Mesenchymal stem cell (in vitro differentiated cells and primary cell): ENCODE measurements at places on chromosomes 2 and 18.

DNA sequence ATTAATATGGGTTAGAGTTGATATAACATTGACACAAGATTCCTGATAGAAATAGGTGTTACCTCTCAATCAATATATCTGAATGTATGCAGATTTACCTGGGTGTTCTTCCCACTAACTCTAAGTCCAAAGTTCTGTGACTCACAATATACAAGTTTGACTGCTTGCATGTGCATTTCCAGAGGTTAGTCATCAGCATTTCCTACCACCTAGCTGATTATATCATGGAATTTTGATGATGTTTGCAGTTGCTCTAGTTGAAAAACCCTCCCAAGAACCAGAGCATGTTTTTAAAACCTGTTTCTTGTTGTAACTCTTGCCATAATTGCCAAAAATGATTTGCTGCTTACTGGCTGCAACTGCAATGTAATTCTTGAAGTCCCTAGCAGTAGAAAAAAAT lies 15.0 kb upstream of the DSG1 start:
- peak; percentile 6 for DNase-seq

DNA sequence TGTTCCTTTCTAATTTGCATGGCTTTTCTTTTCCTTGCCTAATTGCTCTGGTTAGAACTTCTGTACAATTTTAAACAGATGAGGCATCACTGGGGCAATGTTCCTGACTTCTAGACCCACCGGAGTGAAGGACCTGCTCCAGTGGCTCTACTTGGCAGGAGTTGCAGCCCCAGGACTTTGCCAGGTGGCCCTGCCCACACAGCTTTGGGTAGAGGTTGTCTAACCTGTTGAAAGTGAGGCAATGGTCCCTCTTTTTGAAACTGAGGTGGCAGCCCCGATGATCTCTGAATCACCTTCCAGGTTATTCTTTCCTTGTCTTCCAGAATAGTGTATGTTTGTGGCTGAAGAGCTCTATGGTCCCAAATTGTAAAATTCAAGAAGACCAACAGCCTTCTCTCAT lies 29.9 kb upstream of the ZNF512 start:
- DNase-seq, result no peak

- no peak for DNase-seq
Observed at GRCh38 chr2:55268288-55268906, 634 bp downstream of the MTIF2 start.

- DNase-seq, result no peak
Observed at GRCh38 chr2:239834143-239834542, 191.0 kb downstream of the NDUFA10 start.

GRCh38 chr18:74453642-74454198 lies 3.4 kb downstream of the DIPK1C start:
- DNase-seq, result no peak

GRCh38 chr18:70420146-70420898 lies 131.5 kb downstream of the SOCS6 start:
- peak; percentile 72 for DNase-seq

DNA sequence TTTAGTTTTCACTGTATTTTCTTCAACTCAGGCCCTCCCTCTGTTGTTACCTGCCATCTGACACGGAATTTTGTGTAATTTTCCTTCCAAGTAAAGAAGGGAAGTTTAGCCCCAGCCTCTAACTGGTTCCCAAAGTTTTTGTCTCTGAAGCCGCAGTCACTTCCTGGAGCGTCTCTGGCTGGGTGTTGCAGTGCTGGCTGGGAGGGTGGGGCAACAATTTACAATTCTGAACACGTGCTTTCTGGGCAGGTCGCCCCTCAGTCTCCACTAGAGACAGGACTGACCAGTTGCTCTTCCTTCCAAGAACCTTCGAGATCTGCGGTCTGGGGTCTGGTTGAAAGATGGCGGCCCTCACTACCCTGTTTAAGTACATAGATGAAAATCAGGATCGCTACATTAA lies 3.5 kb downstream of the CNDP2 start:
- DNase-seq, result peak; percentile 47

- DNase-seq, result no peak
Observed at GRCh38 chr2:4272261-4272858, 569.0 kb downstream of the DCDC2C start.

- no peak for DNase-seq
Observed at GRCh38 chr2:96144481-96145035, 682 bp downstream of the DUSP2 start.

- DNase-seq, result no peak
Observed at GRCh38 chr2:40283111-40283909, 168.6 kb downstream of the SLC8A1 start.

GRCh38 chr2:120669971-120670370 lies 65.7 kb upstream of the GLI2 start:
- no peak for DNase-seq

DNA sequence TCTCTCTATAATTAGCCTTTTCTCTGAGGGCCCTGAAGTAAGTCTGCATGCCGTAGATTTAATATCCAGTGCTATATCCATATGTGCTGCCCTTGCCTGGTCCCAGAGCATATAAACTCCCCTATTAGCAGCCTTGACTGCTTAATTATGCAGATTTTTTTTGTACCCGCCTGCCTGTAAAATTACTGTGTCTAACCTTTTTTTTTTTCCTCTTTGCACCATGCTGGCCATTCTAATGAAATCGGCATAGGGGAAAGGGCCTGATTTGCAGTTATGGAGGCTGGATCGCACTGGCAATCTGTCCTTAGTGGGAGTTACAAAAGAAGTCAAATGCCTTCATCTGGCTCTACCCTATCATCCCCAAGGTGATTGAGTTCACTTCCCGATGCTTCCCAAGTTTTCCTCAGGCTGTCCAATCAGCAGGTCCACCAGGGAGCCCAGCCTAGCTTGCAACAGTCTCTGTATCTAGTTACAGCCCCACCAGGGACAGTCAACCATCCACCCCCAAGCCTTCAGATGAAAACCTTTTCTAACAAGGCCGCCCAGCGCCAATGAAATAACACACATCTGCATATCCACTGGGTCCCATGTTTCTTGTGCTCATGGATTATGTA lies 239.0 kb downstream of the ZNF521 start:
- DNase-seq, result peak; percentile 26

DNA sequence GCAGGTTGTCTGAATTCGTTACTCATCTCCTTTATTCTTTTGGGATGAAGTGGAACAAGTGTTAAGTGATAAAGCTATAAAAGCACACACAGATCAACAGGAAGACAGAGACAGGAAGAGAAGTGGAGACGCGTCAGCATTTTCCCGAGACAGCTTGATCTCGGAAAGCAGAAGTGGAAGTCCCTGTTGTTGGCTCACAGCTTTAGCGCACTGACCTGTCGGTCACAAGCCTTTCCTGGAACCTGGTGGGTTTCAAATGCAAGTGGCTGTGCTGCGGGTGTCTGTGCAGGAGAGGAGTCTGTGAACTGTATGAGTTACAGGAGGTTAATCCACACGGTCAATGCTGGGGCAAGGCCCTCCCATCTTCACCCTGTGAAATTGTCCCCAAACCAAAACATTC lies 116.6 kb upstream of the PELI1 start:
- peak; percentile 51 for DNase-seq

GRCh38 chr18:76524900-76525698 lies 30.1 kb upstream of the ZNF516 start:
- DNase-seq, result peak; percentile 92

DNA sequence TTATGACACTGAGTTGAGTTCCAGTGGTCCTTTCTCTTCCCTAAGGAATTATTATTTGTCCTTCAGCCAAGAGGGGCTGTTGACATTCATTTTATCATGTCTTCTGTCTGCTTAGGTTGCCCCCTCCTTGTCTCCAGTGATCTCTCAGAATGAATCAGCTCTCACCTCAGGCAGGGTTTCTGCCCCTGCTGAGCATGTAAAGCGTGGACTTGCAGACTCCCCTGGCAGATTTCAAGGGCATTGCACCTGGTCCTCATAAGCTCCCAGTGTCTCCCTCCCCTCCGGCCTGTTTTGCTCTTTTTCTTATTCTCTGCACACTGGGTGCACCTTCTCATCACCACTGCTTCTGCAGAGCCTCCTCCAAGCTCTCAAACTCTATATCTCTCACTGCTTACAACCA lies 188.4 kb downstream of the KCNS3 start:
- no peak for DNase-seq

DNA sequence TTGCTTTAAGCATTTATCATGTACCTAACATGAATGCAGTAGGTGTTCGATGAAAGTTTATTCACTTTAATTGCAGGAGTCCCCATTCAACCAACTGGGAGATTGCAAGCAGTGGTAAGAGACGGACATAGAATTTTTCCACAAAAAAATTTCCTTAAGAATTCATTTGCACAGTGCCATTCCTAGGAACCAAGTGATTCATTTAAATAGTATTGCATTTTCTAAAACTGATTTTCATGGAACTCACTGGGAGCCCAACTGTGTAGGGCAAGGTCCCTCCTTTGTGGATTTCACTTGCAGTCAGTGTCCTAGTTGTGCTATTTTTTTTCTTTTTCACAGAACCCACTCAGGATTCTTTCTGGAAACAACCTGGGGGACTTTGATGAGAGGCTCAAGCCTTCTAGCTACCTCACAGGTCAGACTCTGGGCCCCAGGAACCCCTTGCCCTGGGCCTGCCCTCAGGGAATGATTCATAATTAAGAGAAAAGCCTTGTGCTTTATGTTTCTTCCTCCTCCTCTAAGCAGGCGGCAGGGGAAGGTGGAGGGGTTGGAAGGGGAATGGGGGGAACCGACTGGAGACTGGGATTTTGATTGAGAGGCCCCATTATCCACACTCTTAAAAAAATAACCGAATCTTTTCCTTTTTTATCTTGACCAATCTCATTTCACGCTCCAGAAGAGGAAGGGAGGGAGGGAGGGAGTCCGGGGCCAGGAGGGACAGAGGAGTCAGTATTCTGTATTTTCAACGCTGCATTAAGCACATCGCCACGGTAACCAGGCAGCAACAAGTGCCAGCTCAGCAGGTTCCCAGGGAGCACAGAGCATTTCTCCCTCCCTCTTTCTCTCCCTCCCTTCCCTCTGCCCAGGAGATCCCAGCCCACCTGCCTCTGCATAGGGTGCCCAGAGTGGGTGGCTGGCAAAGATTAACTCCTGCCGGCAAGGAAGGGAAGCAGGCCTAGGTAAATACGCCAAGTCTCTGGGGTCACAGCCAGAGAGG lies 51.8 kb downstream of the PSD4 start:
- DNase-seq, result peak; percentile 75

DNA sequence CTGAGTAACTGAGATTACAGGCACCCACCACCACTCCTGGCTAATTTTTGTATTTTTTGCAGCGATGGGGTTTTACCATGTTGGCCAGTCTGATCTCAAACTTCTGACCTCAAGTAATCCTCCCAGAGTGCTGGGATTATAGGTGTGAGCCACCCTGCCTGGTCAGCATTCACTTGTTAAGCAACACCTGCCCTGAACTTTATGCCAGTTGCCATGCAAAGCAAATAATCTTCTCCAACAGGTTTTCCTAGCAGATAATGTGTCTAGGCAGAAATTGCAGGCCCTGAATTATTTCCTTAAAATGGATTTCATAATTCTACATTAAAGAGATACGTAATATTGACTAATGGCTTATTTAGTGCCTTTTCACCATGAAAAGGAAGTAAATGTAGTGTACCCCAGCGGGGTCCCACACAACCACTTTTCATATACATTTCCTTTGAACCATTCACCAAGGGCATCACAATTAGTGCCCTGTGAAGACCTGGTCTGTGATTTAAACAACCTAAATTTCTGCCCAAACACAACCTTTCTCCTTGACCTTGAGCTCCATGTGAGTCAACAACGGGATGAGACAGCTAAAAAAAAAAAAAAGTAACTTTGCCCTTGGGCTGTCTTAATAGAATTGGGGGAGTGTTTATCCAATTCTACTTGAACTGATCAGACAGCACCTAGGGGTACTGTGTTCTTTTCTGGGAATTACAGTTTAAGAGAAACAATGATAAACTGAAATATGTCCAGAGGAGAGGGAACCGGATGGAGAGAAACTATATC lies 41.6 kb downstream of the EEF1B2 start:
- no peak for DNase-seq

DNA sequence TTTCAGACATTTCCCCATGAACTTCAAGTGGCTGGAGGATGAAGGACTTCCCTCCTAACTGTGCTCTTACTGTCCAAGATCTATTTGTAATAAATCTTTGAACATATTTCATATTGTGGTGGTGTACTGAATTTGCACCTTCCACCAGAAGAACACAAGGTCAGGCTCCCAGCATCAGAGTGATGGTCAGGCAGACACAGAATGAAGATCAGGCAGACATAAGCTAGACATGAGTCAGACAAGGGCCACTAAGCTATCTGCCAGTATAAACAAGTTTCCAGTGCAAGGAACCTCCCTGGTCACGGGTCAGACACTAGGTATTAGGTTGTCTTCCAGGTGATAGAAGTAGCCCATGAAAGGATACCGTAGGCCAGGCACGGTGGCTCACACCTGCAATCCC lies 20.0 kb downstream of the AQP12B start:
- DNase-seq, result no peak
